ENCODE measurements at places on chromosomes 6 and 20.
A peak's percentile ranks its signal among the peaks of the same experiment; 100 is the strongest.

- DNase-seq, result no peak
Observed at GRCh38 chr6:42403421-42403820, 48.3 kb downstream of the TRERF1 start.

GRCh38 chr6:104682722-104683643, 176.7 kb downstream of the HACE1 start:
- no peak for DNase-seq

DNA sequence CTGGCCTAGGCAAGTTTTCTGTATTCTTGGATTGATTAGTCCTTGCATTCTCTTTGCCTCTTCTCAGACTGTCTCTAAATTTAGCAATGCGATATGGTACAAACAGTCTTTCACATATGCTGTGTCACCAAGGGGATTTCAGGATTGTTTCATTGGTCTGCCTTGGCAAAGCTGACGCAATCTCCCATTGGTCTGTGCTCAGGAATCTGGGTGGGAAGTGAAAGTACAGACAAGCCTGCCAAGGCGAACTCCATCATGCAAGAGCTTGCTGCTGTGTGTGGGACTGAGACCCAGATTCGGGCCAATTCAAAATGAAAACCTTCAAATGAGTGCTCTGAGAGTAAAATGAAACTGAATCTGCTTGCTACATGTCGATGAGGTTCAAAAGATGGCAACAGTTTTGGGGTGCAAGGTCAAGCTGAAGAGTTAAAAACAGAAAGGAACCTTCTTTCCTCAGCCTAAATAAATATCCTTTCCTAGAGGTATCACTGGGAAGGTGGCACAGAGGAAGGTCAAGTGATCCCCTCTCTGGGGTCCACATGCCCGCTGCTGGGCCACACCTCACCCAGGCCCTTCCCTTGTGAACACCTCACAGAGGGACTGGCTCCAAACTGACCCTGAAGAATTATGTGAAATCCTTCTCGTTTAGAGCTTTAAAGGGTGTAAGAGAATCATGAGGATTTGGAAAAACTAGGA, 198.8 kb upstream of the PREP start:
- DNase-seq, result no peak

DNA sequence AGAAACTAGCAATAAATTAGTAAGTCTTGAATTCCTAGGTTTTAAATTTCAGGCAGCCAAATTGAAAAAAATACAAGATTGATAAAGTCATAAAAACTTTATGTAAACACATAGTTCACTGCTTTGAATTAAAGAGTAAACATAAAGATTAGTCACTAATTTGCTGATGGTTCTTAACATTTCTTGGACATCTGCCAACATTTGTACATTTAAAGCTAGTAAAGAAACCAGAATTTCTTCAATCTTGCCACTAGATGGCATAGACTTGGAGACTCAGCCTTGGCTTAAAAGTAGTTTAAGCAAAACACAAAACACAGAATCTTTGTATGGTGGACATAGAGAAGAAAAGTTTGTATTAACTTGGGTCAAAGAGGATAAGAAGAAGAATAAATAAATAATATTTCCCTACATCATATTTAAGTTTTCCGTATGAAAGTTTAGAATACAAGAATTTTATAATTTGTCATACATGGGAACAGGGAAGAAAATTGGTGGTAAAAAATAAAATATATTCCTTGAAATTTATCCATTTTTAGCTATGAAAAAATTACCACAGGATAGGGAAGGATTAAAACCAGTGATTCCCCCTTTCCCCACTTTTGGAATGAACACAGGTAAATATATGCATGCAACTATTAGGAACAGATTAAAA, 41.7 kb upstream of the FAM135A start:
- DNase-seq, result peak; percentile 80

DNA sequence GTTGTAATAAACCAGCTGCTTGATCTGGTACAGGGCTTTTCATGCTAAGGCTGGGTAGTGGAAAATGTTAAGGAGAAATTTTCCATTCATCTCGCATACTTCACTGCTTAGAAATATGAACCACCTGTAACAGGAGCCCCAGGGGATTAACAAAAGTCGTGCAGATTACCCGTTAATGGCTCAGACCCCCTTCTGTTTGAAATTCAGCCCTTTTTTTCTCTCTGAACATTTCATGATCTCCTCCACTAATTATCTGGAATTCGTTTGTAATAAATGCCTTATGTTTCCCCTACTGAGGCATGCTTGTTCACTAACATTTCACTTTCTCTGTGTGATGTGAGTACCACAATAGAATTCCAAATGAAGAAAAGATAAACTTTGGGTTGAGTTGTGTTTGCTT, 336.4 kb upstream of the HSF2 start:
- no peak for DNase-seq

DNA sequence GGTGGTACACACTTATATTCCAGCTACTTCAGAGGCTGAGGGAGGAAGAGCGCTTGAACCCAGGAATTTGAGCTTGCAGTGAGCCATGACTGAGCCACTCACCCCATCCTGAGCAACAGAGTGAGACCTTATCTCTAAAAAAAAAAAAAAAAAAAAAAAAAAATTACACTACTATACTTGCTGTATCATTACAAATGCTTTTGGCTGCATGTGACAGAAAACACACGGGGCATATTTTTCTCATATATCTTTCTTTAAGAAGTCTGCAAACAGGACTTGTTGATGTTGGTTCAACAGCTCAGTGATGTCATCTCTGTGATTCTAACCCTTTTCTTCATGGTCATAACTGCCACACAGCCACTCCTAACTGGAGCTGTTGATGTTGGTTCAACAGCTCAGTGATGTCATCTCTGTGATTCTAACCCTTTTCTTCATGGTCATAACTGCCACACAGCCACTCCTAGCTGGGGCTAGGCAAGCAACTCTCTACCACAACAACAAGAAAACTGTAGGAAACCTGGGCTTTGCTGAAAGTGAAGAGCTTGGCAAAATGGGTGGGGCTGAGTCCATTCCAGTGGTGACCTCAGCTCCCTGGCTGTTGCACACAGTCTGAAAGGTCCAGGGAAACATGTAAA, 19.8 kb downstream of the MTFR2 start:
- no peak for DNase-seq

GRCh38 chr20:37323985-37324384, 22.0 kb upstream of the SRC start:
- no peak for DNase-seq

DNA sequence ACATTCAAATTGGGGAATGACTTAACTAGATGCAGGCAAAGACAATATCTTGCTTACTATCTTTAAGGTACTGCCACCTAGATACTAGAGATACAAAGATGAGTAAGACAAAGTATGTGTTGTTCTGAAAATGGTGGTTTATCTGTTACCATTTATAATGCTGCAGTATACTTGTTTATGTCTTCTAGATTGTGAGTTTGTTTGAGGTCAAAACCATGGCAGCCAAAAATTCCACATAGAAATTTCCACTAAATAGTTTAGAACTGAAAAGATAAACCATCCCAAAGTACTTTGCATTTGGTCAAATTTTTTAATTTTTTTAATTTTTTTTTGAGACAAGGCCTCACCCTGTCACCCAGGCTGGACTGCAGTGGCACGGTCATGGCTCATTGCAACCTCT, 150.8 kb downstream of the SOX4 start:
- DNase-seq, result no peak

GRCh38 chr20:38320221-38320620, 16.3 kb downstream of the BPI start:
- DNase-seq, result no peak

DNA sequence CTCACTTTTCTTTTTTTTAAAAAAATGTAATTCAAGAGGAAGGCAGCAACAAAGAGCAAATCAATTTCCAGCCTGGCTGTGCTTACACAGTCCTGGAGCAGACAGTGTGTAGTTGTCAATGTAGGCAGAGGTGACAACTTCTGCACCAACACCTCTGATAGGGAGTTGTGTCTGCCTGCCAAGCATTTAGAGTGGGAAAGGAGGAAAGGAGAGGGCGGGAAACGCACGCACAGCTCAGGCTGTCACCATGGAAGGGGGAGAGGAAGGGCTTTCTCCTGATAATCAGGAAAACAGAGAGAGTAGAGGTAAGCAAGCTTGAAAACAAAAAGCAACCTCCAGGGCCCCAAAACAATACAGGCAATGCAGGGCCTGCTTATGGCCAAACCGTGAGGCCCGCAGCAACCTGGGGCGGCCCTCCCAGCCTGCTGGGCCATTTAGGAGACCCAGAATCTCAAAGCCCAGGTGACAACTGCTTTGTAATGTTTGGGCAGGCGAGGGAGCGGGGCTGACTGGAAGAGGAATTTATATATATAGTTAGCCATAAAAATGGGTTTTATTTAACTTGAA, 41.5 kb upstream of the GFOD1 start:
- DNase-seq, result no peak

- DNase-seq, result no peak
Observed at GRCh38 chr6:124661097-124661661, 301.1 kb upstream of the RNF217 start.

DNA sequence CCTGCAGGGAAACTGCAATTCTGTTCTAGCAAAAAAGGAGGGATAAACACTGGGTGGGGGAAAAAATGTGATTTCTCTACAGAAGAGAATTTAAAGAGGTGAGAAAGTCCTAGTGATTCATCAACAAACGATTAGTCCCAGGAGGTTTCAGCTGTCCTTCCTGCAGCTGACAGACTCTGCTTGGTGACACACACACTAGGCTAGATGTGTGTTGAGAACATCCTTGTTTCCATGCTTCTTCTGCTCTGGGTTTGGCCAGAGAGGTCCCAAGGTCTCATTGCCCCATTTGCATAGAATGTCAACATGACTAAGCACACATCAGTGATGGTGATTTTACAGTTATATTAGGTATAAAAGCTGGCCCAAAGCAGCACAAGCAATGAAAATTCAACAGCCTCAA, 258.3 kb downstream of the NFATC2 start:
- DNase-seq, result no peak

DNA sequence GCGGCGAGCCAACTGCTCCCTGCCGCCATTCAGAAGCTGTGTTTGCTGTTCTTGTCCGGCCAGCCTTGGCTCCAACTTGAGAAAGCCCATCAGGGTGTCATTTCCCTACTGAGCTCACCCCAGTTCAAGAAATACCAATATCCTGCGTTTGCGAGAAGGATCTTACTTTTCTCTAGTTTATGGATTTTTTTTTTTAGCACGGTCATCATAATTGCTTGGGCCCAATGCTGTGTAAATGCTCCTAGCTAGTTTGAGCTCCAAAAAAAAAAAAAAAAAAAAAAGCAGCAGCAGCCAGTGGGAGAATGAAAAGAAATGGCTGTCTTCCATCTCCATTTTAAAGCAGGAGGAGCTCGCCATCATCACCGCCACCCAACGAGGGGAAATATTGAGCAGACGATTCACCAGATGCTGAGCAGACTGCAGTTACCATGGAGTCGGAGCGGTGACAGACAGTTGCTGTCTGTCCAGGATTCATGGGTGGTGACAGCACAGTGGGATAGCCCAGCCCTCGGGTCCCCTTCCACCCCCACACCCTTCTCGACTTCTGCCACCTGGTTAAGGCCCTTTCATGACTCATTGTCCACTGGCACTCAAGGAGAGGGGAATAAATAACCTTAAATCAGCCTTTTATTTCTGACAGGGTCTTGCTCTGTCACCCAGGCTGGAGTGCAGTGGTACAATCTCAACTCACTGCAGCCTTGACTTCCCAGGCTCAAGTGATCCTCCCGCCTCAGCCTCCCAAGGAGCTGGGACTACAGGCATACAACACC, 132.4 kb upstream of the SNX9 start:
- DNase-seq, result no peak

DNA sequence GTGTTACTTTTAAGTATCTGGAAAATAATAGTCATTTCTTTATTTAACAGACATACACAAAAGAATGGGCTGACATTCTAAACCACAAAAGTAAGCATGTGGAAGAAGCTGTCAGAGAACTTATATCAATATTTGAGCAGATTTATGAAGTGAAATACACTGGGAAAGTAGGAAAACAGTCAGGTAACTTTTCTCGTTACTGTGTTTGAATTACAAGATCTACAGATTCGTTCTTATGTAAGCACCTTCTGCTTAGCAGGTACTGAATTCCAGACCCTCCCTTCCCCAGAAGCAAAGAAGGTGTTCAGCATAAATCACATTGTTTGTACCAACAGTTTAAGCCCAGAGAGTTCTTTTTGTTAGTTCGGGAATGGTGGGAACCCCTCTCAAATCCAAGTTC, 88.0 kb downstream of the DNAH8 start:
- DNase-seq, result no peak

DNA sequence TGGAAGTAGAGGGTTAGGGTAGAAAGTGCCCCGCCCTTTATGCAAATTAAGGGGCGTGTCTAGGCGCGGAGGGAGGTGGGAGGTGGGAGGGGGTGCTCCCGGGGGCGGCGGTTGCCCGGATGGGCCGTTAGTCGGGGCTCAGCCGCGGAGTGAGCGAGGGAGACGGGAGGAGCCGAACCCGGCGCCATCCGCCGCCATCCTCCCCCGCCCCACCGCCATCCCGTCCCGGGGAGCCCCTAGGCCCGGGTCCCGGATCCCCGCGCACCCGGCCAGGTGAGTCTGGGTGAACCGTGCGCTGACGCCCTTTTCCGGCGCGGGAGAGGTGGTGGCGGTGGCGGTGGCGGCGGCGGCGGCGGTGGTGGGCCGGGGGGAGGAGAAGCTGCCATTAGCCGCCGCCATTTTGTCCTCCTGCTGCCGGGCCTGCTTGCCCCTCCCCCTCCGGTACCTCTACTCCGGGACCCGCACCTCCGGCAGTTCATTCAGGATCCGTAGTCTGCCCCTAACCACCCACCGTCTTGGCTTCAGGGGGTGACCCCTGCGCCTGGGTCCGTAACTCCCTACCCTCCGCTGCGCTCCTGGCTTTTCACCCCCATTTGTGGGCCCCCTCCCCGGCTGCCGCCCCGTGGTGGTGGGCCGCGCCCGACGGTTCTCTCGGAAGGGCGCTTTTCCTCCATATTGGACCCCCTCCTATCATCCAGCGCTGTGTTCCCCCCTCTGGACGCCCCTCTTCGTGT, at the start of gene PRRC2A:
Gene PRRC2A (plus strand): TSS at position 130 of the 734 bp plus-strand sequence. CDS start 2,075 bp downstream, outside the sequence.
- peak; percentile 79 for DNase-seq

GRCh38 chr6:6803180-6803977, 214.9 kb downstream of the LY86 start:
- no peak for DNase-seq

DNA sequence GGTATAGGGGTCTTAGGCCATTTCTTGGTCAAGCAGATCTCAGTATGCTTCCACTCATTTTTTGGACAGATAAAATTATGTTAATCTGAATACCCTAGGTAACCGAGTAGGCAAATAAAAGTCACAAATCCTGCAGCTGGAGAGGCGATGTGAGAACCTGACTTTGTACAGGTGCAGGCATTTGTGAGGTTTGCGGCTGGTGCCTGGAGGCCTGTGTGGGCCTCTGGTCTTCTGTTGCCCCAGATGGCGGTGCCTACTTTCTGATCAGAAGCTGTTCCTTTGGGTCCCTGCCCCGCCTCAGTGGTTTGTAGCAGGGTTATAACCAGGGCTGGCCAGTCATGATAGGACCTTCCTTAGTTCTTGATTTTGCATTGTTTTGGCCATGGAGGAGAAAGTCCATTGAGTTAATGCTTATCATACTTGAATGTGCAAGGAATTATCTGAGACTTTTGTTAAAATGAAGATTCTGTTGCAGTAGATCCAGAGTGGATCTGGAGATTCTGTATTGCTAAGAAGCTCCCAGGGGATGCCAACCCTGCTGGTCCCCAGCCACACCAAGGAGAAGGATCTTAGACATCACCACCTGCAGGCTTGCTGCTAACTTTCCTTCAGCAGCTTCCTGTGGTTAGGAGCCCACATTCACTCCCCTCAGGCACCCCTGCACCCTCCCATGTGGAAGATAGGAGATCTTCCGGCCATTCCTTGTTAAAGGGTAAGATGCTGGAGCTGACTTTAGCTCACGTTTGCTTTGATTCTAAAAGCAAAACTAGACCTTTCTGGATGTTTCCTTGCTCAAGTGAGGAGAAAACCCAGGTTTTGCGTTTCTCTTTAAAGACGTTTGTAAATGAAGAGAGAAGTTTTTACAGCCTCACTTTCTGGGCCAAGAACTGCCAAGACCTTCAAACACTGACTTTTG, 50.7 kb downstream of the LRRC1 start:
- DNase-seq, result no peak

Measured in NCI-H1436 (cell line).